ENCODE measurements at places on chromosomes 11 and 22. TPM values are rescaled to one million over a fixed set of nuclear protein-coding genes. Genes with fewer than 3 reads are reported as not detected.

Gene APOA4
- total RNA-seq: not detected

Gene RGL4
- not detected for total RNA-seq

Gene CNIH2
- 0.52 TPM for total RNA-seq

Gene C11orf97
- total RNA-seq: not detected

Gene C11orf91
- total RNA-seq: 1.1 TPM

Gene KREMEN1
- total RNA-seq: 72.9 TPM

Gene TMEM121B
- 0.28 TPM for total RNA-seq

Gene PRR5L
- 2.1 TPM for total RNA-seq

Gene KCNJ11
- total RNA-seq: 0.36 TPM

Gene MDK
- 40.9 TPM for total RNA-seq

Gene PLEKHB1
- total RNA-seq: 1.4 TPM

Gene SLC22A8
- not detected for total RNA-seq

DNA sequence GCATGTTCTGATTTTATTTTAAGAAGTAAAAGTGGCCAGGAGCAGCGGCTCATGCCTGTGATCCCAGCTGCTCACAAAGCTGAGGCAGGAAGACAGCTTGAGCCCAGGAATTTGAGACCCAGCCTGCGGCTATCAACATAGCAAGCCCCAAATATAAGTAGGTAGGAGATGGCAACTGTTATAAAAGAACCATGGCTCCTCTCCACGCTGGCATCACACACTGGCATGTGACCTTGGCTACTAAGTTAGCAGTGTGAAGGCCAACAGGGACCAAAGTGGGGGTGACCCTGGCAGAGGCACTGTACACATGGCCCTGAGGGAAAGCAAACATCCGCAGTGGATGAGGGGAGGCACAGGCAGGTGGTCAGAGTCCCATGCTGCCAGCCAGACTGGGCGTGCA, 33.0 kb downstream of the TPST2 start:
- no peak for ATAC-seq

GRCh38 chr22:17867160-17867785, 93.0 kb upstream of the BID start:
- no peak for ATAC-seq

DNA sequence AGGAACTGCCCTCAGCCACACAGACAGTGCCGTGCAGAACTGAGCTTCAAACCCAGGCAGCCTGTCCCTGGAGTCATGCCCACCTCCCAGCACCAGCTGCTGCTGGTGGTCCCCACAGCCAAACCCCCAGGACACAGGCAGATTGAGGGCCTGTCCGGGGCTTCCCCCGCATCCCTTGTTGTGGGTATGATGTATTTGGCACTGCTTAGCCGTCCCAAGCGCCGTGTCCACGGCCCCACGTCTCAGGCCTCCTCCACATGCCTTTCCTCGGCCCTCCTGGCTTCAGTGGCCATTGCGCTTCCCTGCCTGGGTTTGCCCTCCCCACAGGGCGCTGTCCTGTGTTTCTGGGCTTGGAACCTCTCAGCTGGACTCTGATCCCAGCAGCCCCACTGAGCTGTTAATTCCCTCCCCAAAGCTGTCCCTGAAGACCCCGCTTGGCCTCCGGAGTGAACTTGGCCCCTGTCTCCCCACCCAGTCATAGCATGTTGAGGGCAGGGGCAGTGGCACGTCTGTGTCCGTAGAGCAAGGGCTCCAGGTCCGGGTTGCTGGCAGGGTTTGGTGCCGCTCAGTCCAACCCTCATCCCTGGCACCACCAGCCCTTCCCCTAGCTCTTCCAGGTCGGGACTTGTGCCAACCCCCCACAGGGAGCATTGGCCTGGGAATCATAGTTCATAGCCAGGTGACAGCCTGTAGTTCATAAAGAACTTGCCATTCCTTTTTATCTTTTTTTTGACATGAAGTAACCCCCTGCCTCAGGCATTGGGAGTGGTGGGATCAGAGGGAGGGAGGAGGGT, 34.5 kb upstream of the TEF start:
- no peak for ATAC-seq

GRCh38 chr22:44932493-44932892, 77.3 kb downstream of the PHF21B start:
- no peak for ATAC-seq

DNA sequence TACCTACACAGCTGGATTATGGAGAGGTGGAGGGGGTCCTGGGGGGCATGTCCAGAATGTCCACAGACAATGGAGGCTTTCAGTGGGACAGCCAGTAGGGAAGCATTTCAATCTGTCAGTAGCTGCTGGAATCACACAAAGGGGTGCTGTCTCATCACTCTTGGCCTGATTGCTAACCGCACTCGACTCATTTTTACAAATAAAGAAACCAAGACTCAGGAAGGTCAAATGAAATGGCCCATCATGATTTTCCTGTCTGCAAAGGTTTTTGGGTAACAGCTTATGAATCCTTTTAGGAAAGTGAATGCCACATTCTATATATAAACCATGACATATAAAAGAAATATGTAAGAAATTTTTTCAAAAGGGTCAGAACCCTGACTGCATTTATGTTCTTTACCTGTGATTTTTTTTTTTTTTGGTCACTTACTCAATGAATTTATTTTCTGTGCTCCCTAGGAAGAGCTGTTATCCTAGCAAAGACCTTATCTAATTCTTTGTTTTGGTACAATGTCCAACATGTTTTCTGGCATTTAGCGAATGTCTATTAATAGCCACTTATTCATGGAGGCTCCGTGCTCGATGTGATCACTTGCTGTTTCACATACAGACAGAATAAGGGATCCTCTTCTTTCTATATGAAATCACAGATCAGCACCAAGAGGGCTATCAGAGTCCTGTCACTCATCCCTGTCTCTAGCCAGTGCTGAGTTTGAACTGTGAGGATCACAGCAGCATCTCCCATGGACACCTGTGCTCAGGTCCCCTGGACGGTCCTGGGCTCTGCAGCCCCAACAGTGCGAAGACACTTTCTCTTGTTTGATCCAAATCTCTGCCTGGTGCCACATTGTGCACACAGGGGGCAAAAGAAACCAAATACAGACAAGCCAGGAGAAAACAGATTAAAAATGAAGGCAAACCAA, 979.7 kb downstream of the NTM start:
- ATAC-seq: no peak

- no peak for ATAC-seq
These were observed 3.1 kb upstream of the CLDN5 start for GRCh38 chr22:19527321-19527721.

- no peak for ATAC-seq
These were observed 85.2 kb upstream of the LINC01488 start for GRCh38 chr11:69396051-69396947.

DNA sequence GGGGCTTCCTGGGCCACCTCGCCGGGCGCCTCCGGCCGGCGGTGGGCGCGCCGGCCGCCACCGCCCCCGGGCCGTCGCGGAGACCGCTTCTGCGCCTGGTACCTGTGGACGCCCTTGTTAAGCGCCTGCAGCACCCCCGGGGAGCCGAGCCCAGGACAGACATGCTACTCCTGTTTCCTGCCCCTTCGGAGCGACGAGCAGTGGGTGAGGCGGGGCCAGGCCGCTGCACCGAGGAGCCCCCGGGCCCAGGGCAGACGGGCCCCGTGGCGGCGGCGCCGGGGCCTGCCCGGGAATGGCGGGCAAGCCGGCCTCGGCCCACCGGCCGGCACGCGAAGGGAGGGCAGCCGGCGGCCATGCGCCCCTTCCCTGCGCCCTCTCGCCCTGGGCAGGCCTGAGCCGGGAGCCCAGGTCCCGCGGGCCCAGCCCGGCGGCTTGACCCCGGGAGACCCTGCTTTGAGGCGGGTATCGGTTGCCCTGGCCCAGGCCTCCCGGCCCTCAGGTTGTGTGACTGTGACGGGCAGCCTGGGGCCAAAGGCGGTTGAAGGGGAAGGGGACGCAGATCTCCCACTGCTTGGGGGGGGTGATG, 789 bp upstream of the KDM2A start:
- peak; percentile 30 for ATAC-seq

- ATAC-seq: peak; percentile 54
These were observed 700 bp downstream of the TTC17 start for GRCh38 chr11:43359422-43359818.

- peak; percentile 75 for ATAC-seq
These were observed 7.2 kb downstream of the LYVE1 start for GRCh38 chr11:10561043-10561818.

GRCh38 chr22:27798511-27799014, 3.0 kb downstream of the MN1 start:
- no peak for ATAC-seq

DNA sequence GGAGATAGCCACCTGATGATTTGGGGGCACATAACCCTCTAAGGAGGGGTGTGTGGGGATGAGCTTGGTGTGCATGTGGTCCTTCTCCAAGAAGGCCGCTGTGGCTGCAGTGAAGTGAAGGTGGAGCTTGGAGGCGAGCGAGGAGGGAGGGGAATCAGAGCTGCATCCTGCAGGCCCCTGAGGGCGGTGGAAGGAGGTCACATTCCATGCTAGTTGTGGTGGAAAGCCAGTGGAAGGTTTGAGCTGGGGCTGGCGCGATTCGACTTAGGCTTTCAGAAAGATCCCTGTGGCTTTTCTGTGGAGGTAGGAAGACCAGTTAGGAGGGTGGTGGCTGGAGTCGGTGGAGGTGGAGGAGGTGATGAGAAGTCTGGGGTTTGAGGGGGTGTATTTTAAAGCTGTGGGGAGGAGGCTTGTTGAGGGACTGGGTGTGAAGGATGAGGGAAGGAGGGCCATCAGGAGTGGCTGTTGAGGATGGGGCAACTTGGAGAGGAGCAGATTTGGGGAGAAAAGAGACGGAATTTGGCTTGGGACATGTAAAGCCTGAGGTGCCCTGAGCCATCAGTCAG, 62.0 kb downstream of the TBC1D22A start:
- ATAC-seq: no peak

GRCh38 chr11:18736590-18737148, 10.7 kb upstream of the IGSF22 start:
- no peak for ATAC-seq

DNA sequence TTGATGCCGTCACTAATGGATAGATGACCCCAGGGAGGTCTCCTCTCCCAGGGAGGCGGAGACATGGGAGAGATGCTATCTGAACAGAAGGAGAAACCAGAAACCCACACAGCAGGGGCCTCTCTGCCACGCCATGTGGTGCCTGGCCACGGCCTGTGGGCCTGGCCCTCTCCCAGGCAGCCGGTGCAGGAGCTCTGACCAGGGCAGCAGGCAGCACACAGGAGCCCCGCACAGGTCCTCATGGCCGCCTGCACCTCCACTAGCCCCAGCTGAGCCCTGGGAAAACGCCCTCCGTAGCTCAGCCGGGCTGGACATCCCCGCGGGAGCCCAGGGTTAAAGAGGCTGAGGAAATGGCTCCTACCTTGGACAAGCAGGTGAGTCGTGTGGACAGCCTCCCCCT, 19.8 kb downstream of the IGSF9B start:
- no peak for ATAC-seq

DNA sequence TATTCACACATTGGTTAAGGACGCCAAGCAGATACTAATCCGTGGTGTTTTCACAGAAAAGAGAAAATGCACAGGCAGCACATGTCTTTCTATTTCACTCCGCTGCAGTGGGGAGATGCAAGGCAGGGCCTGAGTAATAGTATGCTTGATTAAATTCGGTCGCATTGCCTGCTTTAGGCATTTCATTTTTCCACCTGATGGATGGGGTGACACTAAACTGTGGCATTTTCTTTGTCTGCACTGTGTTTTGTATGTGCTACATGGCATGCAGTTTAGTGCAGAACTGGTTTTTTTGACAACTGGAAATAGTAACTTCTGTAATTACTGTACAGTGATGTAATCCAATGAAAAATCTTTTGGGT, 94.9 kb downstream of the SLC17A6 start:
- peak; percentile 64 for ATAC-seq

GRCh38 chr11:121590772-121591404, 138.1 kb upstream of the SORL1-AS1 start:
- ATAC-seq: no peak

- no peak for ATAC-seq
These were observed 133.7 kb downstream of the CTTN start for GRCh38 chr11:70532066-70532440.

DNA sequence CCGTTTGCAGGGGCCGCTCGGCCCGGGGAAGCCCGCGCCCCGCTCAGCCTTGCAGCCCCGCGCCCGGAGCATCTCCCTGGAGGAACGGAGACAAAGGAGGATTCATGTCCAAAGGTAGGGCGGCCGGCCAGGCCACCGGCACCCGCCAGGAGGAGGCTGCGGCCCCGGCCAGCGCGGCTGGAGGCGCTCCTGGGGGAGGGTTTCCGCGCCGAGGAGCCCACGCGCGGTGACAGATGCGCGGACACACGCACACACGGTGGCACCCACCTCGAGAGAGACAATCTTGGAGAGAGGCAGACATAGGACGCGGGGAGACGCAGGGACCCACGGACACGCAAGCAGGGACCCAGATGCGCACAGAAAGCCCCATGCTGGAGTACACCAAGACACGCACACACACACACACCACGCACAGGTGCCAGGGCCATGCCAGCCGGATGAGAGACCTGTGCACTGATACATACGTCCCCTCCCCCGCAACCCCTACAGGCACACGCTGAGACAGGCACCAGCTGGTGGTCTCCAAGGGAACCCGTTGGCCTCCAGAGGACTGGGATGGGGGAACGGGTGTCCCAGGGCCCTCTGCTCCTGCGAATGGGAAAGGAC, 7.8 kb downstream of the SEPTIN3 start:
- no peak for ATAC-seq

DNA sequence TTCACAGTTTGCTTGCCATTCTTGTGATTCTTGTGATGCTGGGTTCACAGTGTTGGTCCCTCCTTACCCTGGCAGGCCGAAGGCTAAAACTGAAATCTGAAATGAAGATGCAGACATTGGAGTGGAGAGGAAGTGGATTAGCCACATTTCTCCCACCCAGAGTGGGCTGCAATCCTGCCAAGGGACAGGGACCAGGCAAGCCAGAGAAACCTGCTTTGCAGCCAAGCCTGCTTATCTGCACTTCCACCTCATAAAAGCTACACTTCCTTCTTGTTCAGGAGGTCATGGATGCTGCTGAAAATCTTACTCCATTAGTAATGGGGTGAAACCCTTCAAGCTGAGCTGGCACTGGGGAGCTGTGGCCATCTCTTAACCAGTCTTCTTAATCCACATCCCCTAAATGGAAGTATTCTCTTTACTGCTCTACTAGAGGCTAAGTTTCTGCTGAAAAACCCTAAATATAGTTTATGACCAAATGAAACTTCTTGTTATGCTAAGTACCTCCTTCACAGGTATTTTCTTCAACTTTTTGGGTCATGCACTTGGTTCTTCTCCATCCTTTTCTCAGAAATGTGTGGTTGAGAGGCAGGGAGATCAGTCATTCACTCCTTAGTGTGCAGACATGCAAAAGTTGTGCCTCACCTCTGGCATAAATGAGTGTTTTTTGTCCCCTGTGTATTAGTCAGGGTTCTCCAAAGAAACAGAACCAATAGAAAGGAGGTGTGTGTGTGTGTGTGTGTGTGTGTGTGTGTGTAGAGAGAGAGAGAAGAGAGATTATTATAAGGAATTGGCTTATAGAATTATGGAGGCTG, 133.9 kb upstream of the BMAL1 start:
- peak; percentile 60 for ATAC-seq

- ATAC-seq: no peak
These were observed 73.5 kb downstream of the GAB2 start for GRCh38 chr11:78344094-78344493.
